Caco-2 (cell line): ENCODE measurements at places on chromosomes 6 and 20.

GRCh38 chr20:15759594-15759993 is 813.7 kb downstream of the KIF16B start:
- no peaks in the 10 kb centered on the region; the same call in 1 of the 2 replicates for H3K36me3 ChIP-seq
- no peaks in the 10 kb centered on the region for H3K4me1 ChIP-seq
- H3K27me3 ChIP-seq: no peaks in the 10 kb centered on the region
- H3K27ac ChIP-seq: no peak overlapping the region
- H3K4me3 ChIP-seq: no peak overlapping the region

GRCh38 chr6:20620043-20620442 is 85.8 kb downstream of the CDKAL1 start:
- no peaks in the 10 kb centered on the region for H3K36me3 ChIP-seq
- H3K4me1 ChIP-seq: no peaks in the 10 kb centered on the region
- DNase-seq: no peak
- no peak overlapping the region for H3K27ac ChIP-seq
- H3K27me3 ChIP-seq: no peaks in the 10 kb centered on the region

GRCh38 chr20:3646651-3647050 is 16.5 kb downstream of the GFRA4 start:
- no peak overlapping the region for H3K4me3 ChIP-seq
- H3K36me3 ChIP-seq: no peaks in the 10 kb centered on the region; the same call in 1 of the 2 replicates
- no peaks in the 10 kb centered on the region for H3K27me3 ChIP-seq
- no peak overlapping the region for H3K27ac ChIP-seq
- no peak for DNase-seq

- H3K4me1 ChIP-seq: peaks cover 11% of the 10 kb centered on the region
- H3K27ac ChIP-seq: no peak overlapping the region
- no peaks in the 10 kb centered on the region for H3K27me3 ChIP-seq
- no peaks in the 10 kb centered on the region for H3K36me3 ChIP-seq
- H3K4me3 ChIP-seq: no peak overlapping the region
These were observed 270.8 kb downstream of the BMP7 start for GRCh38 chr20:56995635-56996075.

GRCh38 chr20:17647391-17648314 is 34.4 kb downstream of the RRBP1 start:
- H3K4me1 ChIP-seq: 0 out of 2 replicates have a peak, but pooled peaks cover 4% of the 10 kb centered on the region
- H3K27me3 ChIP-seq: no peaks in the 10 kb centered on the region
- DNase-seq: no peak
